ENCODE measurements at places on chromosomes 3 and 15.
A peak's percentile ranks its signal among the peaks of the same experiment; 100 is the strongest.

GRCh38 chr3:112013058-112013783, 14.5 kb downstream of the TAGLN3 start:
- peak; percentile 15 for DNase-seq

- no peak for DNase-seq
Measured at GRCh38 chr3:133127381-133127780, 89.2 kb downstream of the TMEM108 start.

- DNase-seq: peak; percentile 56
Measured at GRCh38 chr3:141845407-141846049, 30.9 kb upstream of the ATP1B3 start.

DNA sequence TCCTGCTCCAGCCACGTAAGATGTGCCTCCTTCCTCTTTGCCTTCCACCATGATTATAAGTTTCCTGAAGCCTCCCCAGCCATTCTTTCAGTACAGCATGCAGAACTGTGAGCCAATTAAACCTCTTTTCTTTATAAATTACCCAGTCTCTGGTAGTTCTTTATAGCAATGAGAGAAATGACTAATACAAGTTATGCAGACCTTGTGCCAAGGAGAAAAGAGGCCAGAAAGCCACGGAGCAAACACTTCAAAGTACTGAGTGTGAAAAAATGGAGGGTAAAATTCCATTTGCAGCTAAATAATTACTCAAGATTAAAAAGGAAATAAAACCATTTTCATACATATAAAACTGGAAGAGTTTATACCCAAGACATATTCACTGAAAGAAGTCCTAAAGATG, 213.6 kb upstream of the LINGO1 start:
- DNase-seq: no peak

GRCh38 chr3:98780343-98780742, 17.2 kb downstream of the ST3GAL6 start:
- DNase-seq: no peak

- DNase-seq: no peak
Measured at GRCh38 chr15:71251584-71252043, 136.3 kb downstream of the THSD4 start.

GRCh38 chr3:177824190-177824786, 627.0 kb upstream of the TBL1XR1 start:
- DNase-seq: no peak

GRCh38 chr3:153158961-153159735, 2.9 kb upstream of the RAP2B start:
- DNase-seq: no peak

- no peak for DNase-seq
Measured at GRCh38 chr3:32004113-32004765, 22.7 kb downstream of the ZNF860 start.

DNA sequence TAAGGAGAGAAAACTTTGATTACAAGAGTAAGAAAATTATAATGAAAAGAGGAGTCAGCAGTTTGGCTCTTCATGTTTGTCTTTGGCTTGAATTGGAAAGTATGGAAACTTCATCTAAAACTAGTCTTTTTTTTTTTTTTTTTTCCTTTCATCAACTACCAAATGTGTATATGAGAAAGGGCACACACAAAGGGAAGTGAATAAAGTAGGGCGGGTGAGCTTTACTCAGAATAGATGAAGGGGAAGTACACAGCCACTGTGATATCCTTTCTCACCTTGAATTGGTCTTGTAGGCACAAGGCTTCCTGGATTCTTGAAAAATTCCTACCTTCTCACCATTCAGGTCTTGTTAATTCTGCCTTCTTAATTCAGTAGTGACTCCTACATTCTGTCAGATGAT, 652.3 kb upstream of the KCNMB2 start:
- no peak for DNase-seq

DNA sequence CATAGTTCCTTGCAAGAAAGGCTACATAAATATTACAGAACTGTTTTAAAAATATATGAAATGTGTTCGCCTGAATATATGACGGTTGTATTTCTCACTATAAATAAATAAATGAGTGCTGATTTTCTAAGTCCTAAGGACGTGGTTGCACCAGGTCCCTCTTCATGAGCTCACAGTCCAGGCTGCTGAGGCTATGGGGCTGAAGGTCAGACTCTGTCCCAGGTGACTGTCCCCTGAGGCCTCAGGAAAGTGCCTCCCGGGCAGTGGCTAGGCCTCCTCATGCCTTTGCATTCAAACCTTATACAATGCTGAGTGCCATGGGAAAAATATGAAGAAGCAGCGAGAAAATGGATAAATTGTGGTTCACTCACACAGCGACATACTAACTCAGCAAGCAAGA, 43.5 kb upstream of the SSR3 start:
- no peak for DNase-seq

DNA sequence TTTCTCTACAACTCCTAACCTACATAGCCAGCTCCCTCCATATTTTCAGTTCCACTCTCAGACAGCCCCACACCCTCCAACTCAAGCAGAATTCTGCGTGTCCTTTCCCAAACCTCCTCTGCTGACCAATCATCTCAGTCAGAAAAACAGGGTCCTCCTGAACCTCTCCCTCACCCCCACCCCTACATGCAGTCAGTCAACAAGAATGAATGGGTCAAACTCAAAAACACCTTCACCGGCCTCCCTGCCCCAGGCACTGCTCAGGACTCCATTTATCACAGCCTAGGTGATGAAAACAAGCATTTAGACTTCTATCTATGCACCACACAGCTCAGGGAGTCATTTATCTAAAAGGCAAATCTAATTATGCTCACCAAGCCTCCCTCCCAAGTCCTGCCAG, 32.4 kb downstream of the MYL3 start:
- no peak for DNase-seq

DNA sequence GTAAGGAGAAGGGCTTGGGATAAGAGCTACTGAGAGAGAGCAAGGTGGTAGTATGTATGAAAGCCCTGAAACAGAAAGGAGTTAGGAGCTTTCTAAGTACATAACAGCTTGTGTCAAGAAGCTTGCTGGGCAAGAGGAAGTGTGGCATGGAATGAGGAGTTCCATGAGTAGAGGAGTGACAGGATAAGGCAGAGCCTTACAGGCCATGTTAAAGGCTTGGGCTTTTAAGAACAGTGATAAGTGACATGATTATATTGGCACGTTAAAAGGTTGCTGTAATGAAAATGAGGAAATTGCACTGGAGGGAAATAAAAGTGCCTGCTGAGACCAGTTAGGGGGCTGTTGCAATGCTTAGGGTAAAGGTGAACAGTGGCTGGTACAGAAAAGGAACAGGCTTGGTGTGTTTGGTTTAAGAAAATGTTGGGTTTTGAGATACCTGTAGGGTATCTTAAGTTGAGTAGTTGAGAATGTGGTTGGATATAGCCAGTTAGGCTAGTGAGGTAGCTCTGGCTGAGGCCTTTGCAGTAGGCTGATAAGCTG, 49.0 kb downstream of the MEF2A start:
- no peak for DNase-seq

GRCh38 chr3:83934192-83935021, 1024.4 kb upstream of the CADM2 start:
- no peak for DNase-seq

GRCh38 chr3:118447339-118447738, 587.3 kb downstream of the IGSF11 start:
- DNase-seq: no peak

DNA sequence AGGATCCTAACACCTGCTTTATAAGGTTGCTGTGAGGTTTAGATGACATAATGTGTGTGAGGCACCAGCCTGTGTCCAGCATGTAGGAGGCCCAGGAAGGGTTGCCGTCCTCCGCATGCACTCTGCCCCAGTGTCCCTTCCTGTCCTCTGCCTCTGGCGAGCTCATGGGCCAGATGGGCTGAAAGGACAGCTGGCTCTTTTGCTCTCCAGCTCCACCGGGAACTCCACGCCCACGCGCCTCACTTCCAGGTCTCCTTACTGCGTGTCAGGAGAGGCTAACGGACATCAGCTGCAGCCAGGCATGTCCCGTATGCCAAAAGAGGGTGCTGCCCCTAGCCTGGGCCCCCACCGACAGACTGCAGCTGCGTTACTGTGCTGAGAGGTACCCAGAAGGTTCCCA, 12.2 kb downstream of the MUC20 start:
- DNase-seq: no peak

DNA sequence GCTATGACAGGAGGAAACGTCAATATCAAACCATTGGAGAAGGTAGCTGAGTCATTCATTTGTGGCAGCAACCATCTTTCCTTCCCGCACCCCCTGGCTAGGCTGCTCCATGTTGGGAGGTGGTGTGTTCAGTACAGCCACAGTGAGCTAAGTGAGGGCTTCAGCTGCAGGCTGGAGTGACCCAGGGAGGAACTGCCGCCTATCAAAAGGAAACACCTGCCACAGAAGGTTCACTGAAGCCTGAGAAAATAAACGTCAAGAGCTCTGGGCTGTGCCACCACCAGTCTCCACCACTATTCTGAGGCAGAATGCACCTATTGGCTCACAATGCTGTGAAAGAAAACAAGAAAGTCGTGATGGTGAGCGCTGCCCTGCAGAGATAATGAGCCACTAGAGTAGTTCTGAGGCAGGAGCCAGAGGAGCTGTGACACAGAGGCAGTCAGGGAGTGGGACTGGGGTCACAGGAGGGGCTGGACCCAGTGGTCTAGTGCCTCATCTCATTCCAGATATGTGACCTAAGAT, 34.8 kb upstream of the CD47 start:
- peak; percentile 34 for DNase-seq

DNA sequence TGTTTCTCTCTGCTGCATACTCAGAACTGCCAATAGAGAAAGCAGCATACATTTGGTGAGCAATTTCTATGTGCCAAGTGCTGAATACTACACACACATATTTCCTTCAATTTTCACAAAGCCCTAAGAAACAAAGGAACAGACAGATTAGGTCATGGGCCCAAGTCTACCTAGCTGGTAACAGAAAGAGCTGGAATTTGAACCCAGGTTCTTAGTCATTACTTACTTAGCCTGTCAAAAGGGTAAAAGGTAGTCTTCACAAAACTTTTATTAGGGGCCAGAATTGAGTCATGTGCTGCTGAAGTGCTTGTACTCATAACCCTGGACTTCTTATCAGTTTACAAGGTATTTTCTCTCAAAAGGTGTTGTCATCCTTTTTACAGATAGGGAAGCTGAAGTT, 10.4 kb upstream of the ABHD17C start:
- no peak for DNase-seq

- no peak for DNase-seq
Measured at GRCh38 chr15:50358845-50359244, 3.8 kb upstream of the GABPB1 start.

DNA sequence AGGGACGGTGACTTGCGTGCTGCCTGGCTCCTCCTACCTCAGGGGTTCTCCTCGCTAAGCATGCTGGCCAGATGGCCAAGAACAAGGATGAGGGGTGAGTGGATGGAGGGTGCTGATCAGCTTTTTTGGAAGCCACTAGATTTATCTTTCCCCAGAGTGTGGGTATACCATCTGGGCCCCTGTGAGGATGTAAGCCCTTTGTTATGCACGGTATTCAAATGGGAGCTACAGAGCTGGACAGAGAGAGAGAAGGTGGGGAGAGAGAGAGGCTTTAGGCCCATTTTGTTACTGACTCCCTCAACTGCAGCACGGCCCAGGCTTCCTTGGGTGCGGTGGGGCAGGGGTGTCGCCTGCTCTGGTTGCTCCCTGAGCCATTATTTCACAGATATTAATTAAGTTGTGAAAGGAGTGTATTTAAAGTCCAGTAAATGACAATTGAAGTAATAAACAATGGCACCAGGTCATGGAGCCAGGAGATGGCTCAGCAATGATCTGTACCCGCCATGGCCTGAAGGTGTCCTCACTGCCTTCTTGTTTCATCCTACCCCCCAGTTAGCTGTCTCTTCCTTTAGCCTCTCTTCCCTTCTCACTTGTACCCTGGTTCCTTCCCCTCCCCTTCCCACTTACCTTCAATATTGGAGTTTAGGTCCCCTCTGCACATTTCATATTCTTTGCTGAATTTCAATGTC, 158.0 kb downstream of the CLSTN2 start:
- DNase-seq: no peak

GRCh38 chr3:129985113-129985512, 10.6 kb downstream of the TRH start:
- no peak for DNase-seq

DNA sequence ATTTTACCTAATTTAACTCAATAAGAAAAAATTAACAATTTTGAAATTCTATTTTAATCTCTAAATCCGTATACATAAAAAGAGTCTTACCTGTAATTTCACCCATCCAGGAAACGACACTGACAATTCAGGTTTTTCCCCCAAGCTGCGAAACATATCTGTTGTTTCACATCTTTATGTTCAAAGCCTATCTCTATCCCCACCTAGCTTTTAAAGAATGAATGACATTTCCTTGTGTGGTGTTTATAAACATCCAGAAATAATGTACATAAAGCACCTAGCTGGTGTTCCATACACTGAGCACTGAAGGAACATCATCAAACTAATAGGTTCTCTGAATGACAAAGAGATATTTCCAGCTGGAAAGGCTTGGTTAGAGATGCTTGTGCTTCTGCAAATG, 867.8 kb downstream of the SQOR start:
- no peak for DNase-seq

DNA sequence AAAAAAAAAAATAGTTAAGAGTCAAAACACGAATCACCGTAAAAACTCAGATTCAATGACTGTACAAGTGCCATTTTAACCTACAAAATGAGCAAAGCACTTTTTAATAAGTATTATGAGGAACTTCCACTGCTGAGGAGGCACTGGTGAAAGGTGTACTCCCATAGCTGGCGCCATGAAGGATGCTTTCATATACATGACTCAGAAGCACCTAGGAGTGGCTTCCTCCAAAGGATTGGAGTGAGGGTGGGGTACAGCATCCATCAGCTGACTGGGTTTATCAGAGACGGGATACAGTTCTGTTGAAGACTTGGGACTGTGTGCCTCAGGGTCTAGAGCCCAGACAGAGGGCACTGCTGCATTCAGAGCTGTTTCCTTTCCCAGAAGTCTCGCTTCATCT, 60.9 kb upstream of the MEX3B start:
- DNase-seq: no peak

GRCh38 chr3:175260145-175260794, 401.1 kb downstream of the NAALADL2 start:
- no peak for DNase-seq

- no peak for DNase-seq
Measured at GRCh38 chr3:194396859-194397756, 2.0 kb downstream of the GP5 start.

GRCh38 chr3:123431007-123431657, 17.8 kb downstream of the ADCY5 start:
- no peak for DNase-seq

GRCh38 chr3:100500320-100500880, 8.0 kb downstream of the TMEM45A start:
- DNase-seq: no peak

GRCh38 chr3:57169872-57170623, 4.9 kb upstream of the IL17RD start:
- peak; percentile 64 for DNase-seq

DNA sequence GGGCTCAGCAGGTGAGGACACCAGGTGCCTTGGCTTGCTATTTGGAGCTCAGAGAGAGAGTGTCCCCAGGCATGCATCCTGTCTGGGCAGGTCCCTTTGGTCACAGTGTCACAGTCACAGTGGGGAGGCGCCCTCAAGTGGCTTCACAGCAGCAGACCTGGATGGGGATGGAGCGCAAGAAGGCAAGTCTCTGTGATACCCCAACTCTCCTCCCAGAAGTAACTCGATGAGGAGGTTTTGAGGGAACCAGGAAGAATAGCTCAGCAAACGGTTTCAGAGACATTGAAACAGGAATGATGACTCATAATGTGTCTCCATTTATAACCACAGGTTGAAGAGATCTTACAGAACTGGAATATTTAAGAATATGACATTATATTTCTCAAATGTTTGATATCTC, 66.5 kb upstream of the SH3GL3 start:
- DNase-seq: no peak

GRCh38 chr3:58679974-58680666, 13.5 kb upstream of the FAM3D start:
- DNase-seq: no peak

All from CD8-positive, alpha-beta memory T cell (primary cell).